ENCODE measurements at places on chromosomes 16 and 17.

DNA sequence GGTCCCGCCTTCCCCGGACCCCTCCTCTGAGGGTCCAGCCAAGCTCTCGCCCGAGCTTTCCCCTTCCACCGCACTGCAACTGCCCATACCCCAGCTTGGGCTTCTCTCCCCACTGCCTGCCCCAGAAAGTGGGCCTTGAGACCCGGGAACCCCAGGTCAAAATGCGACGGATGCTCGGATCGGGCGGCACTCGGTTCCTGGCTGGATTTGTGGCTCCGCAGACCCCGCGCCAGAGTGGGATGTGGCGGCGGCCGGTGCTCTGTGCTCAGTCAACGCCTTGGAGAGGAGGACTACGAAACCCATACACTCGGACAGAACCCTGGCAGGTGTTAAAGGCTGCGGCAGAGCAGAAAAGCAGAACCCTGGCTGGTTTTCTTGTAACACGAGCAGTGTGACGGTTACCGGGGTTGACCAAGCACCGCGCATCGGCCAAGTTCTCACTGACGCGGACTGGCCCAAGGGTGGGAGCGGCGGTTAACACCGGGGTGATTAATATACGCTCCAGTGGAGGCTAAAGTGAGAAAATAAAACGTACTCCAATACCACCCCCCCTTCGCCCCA lies 885 bp upstream of the SLFN13 start:
- DNase-seq = no peak

DNA sequence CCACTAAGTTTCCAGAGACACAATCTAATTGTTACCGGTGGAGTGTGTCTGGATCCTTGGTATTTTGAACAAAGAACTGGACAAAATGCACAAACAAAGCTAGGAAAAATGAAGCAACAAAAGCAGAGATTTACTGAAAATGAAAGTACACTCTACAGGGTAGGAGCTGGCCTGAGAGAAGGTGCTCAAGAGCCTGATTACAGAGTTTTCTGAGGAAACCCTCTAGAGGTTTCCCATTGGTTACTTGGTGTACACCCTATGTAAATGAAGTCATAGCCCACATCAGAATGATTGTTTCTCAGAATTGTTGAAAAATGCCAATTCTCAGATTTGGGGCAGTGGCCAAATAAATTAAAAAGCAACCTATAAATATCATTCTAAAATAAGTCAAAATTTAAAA lies 436.4 kb downstream of the KCNJ18 start:
- DNase-seq = no peak

DNA sequence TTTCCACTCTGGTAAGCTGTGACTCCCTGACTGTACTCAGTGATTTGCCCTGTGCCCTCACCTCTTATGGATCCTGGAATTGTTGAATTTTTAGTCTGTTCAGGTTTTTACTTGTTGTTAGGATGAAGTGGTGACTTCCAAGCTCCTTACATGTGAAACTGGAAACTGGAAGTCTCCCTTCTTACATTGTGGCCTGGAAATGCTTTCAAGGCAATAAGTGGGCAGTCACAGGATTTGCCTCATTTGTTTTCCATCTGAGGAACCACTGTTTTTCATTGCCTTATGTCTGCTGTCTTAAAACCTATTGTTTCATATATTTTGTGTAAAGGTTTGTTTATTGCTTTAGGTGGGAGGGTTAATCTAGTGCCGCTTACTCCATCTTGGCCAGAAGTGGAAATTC lies 155.8 kb downstream of the CYB561 start:
- DNase-seq = no peak

DNA sequence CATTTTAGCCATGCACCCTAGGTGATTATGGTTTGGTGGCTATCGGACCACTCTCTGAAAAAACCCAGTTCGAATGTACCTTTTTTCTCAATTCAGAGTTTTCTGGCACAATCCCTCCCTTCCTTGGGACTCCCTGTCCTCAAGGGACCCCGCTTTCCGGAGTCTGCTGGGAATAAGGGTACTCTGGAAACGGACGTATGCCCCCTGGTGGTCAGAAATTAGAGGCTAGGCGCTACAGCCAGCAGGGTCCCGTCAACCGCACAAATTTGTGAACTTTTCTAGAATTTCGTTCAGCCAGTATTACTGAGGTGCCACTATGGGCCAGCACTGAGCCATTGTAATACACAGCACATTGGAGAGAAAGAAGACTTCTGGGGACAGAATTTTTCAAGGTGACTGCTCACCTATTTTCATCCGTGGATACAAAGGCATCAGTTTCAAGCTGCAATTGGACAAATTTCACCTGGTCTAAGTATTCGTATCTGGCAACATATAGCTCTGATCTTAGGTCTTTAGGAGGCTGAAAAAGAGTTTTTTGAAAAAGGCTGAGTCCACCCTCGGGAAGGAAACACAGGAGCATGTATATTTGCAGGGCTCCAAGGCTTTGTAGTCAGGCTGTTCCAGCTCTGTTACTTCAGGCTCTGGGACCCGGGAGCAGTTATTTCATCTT lies 27.1 kb upstream of the CRYBA1 start:
- peak; percentile 73 for DNase-seq

- no peak for DNase-seq
Observed at GRCh38 chr17:62876063-62876462, 67.9 kb upstream of the MARCHF10 start.

GRCh38 chr17:9162275-9162985 lies 141.1 kb downstream of the NTN1 start:
- no peak for DNase-seq

DNA sequence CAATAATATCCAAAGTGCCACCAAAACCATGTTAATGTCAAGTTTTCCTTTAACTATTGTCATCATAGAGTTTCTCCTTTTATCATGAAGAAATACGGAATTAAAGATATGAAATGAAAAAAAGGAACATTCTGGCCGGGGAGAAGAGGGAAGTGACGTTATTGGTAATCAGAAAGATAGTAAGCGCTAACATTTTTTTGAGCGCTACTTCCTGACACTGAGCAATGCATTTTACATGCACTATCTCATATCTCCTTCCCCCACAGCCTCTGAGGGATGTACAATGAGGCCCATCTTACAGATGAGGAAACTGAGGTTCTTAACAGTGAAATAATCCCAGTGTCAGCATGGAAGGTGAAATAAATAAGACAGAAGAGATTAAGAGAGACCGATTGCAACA lies 410.9 kb downstream of the SOX9 start:
- DNase-seq = no peak

GRCh38 chr17:47801906-47802305 lies 19.7 kb downstream of the OSBPL7 start:
- DNase-seq = no peak

Data from activated CD4-positive, alpha-beta T cell treated with anti-CD3 and anti-CD28 coated beads, Interleukin-2, amount 50 U/mL, for 48 hours (primary cell).